Stimulated activated CD8-positive, alpha-beta memory T cell treated with anti-CD3 and anti-CD28 coated beads, Interleukin-7, amount 100 ng/mL, for 48 hours (primary cell): ENCODE measurements at places on chromosomes 13 and 19.

- no peak for DNase-seq
Observed at GRCh38 chr19:56838024-56838908, 2.3 kb downstream of the PEG3 start.

GRCh38 chr13:67273001-67273400 is 42.9 kb upstream of the PCDH9 start:
- no peak for DNase-seq

GRCh38 chr19:29060813-29061364 is 152.1 kb downstream of the UQCRFS1 start:
- DNase-seq = no peak

GRCh38 chr13:113432506-113433270 is 20.6 kb downstream of the ADPRHL1 start:
- no peak for DNase-seq

DNA sequence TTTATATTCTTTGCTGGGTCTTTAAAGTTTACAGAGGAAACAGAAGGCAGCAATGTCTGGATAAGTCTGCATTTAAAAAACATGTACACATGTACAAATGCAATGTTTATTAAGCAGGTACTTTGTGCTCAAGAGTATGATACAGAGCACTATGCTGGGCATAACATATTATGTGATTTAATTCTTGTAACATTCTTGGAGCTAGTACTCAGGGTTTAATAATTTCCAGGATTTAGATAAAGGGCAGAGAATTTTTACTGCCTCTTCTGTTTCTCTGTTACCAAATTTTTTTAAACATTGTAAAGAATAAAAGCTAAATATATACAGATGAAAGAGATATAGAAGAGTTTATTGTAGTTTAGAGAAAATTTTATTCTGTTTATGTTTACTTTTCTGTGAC is 152.7 kb downstream of the ZNF737 start:
- DNase-seq = no peak

- DNase-seq = peak; percentile 45
Observed at GRCh38 chr19:23116802-23117571, at the start of gene ZNF730. Gene ZNF730, plus strand, starts transcription at chr19:23117025. Its CDS starts 149 bp downstream, at chr19:23117174.

DNA sequence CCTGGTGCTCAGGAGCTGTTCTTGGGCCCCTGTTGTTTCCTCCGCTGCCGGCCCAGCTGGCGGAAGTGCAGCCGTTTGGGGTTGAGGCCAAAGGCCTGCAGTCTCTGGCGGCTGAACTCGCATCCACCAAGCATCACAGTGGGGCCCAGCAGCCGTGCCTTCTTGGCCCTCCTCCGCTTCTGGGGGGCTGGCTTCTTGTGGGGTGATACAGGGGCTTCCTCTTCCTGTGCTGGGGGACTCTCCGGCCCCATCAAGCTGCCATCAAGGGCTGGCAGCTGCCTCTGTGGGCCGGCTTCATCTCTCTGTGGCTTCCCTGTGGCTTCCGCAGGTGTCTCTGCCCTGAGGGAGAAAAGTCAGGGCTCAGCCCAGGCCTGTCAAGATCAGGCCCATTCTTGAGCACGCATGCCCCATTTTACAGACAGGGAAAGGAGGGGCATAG is 10.3 kb downstream of the ATG4D start:
- DNase-seq = peak; percentile 71

GRCh38 chr19:53156850-53157249 is 2.0 kb downstream of the ZNF347 start:
- no peak for DNase-seq

DNA sequence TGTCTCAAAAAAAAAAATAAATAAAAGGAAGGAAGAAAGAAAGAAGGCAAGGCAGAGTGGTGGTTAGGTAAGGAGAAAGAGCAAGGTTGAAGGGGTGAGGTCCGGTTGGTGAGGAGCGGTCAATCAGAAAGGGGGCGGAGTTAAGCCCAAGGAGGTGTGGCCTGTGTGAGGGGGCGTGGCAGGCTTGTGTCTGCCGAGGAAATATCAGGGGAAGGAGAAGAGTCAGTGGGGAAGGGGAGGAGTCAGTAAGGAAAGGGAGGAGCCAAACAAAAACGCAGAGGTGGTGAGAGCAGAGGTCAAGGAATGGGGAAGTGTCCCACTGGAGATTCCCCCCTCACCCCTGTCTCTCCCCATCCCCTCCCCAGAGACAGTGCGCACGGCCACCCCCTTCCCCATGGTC is 5.9 kb downstream of the CACNG7 start:
- DNase-seq = no peak

- DNase-seq = no peak
Observed at GRCh38 chr19:31725051-31725450, 375.8 kb upstream of the TSHZ3 start.

GRCh38 chr13:23674795-23675640 is 104.8 kb downstream of the TNFRSF19 start:
- DNase-seq = no peak

- no peak for DNase-seq
Observed at GRCh38 chr13:71457645-71458044, 409.4 kb downstream of the DACH1 start.

DNA sequence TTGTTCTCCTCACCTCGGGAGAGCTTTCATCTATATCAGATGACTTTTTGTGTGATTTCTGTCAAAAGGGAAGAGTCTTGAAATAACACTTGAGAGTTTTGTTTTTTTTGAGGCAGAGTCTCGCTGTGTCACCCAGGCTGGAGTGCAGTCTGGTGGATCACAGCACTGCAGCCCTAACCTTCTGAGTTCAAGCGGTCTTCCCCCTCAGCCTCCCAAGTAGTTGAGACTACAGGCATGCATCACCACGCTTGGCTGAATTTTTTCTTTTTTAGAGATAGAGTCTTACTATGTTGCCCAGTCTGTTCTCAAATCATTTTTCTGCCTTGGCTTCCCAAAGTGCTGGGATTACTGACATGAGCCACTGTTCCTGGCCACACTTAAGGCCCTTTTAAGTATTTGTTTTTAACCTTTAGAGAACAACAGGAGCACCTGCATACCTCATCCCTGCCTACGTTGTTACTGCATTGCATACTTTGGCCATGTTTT is 11.4 kb downstream of the NDFIP2 start:
- DNase-seq = no peak

- DNase-seq = peak; percentile 69
Observed at GRCh38 chr19:2270423-2271233, 11.3 kb downstream of the PEAK3 start.

DNA sequence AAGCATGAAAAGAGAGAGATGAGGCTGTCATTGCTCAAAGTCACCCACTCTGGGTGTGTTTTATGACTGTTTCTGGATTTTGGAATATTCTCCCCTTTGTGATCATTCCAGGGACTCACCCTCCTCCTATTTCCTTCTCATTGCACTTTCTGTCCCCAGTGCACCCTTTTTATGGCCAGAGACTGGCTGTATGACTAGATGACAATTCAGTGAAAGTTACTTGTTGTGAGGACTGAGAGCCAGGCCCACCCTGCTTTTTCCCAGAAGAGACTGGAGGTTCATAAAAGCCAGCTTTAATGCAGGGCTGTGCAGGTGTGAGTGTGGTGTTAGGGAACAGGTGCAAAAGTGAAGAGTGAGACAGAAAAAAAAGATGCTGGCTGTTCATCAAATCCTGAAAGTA is 17.3 kb downstream of the CEACAM7 start:
- DNase-seq = no peak

DNA sequence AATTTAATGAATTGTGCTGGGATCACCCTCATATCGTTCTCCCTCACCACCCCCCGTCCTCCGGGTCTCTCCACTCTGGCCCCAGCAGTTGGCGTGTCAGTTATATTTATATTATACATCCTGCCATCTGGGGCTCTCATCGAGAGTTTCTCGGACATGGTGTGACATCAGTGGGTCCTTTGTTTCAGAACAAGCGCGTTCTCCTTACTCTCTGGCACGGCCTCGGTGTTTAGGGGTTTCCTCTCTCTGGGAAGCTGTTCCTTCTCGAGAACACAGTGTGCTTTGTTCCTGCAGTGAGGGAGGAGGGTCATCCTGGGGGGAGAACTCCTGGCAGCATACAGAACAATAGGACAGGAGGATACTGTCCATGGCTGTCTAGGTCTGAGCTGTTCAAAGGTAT is 9.8 kb upstream of the MCF2L start:
- DNase-seq = no peak

DNA sequence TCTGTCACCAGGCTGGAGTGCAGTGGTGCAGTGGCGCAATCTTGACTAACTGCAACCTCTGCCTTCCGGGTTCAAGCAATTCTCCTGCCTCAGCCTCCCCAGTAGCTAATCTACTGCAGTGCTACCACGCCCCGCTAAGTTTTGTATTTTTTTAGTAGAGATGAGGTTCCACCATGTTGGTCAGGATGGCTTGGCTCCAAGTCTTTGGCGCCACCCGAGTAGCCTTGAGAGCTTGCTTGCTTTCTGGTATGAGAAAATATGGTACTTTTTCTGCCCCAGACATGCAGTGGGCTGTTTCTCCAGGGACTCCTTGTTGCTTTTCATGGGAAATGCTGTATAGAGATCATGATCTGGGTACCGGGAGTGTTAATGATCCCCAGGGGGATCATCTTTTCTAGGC is 34.5 kb upstream of the GTF3A start:
- no peak for DNase-seq

- no peak for DNase-seq
Observed at GRCh38 chr13:100428986-100429385, 159.6 kb downstream of the GGACT start.

DNA sequence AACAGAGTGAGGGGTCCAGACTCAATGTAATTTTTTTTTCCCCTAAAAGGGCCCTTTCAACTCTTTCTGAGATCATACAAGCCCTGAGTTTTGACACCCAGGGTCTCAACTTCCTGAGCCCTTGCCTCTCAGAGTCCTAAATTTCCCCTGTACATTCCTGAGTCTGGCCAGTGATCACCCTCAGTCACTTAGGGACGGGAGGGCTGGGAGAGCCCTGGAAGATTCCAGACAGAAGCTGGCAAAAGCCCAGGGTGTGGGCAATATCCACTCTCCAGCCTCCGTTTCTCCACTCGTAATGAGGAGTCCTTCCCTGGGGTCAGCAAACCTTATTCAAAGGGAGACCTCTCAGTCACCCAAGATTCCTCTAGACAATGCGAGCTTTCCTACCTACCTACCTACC is 1.6 kb downstream of the PPP1R13L start:
- no peak for DNase-seq

DNA sequence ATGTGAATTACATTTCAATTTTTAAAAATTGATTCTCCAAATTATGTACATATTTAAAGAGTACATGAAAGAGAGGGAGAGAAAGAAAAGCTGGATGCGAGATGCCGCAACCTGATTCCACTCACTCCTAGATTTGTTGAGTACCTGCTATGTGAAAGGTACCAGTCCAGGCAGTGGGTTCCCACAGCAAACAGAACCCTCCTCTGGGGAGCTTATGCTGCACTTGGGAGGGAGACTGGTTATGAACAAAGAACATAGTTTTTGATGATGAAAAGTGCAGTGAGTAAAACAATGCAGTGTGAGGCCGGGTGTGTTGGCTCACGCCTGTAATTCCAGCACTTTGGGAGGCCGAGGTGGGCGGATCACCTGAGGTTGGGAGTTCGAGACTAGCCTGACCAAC is 43.4 kb downstream of the ACTN4 start:
- no peak for DNase-seq

GRCh38 chr13:46934749-46935148 is 37.9 kb upstream of the HTR2A start:
- DNase-seq = no peak

GRCh38 chr19:35116072-35116801 is 614 bp downstream of the FXYD3 start:
- no peak for DNase-seq

DNA sequence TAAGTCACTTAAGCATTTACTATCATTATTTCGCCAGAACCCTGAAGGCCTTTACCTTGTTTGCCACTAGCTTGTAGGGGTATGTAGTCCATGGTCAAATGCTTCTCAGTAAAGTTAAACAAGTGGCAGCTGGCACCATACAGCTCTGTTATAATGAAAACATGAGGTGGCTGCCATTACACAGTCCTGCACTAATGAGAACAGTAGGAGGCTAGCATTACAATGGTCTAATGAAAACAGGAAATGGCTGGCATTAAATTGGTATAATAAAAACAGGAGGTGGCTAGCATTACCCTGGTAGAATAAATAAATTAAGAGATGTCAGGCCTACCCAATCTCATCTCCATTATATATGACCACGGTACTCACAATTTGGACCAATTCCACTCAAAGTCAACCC is 107.5 kb downstream of the PCDH17 start:
- DNase-seq = no peak

- no peak for DNase-seq
Observed at GRCh38 chr13:42218576-42218975, 53.4 kb upstream of the AKAP11 start.

DNA sequence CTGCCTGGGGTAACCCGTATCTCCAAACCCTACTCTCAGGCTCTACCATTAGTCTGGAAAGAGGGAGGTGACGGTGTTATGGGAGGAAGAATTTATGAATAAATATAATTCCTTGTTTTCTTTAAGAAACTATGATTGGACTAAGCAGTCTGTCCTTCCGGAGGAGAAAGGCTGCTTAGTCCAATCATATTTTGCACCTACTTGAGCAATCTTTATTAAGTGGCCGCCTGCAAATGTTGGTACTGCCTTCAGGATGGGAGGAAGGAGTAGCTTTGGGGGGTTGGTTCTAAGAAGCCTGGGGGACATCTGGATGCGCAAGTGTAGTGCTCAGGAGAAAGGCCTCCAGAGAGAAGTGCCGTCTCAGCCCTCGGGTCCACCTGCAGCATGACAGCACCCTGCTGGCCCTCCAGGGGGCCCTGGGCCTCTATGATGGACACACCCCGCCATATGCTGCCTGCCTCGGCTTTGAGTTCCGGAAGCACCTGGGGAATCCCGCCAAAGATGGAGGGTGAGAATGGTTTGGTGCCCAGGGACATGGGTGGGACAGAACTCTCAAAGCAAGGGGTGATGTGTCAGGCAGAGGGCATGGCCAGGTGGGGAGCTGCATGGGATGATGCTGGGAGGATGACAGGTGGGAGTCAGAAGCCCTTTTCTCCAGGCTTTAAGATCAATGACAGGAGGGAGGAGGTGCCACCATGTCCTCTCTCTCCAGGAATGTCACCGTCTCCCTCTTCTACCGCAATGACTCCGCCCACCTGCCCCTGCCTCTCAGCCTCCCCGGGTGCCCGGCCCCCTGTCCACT is 4.1 kb downstream of the ACP4 start:
- DNase-seq = peak; percentile 37

DNA sequence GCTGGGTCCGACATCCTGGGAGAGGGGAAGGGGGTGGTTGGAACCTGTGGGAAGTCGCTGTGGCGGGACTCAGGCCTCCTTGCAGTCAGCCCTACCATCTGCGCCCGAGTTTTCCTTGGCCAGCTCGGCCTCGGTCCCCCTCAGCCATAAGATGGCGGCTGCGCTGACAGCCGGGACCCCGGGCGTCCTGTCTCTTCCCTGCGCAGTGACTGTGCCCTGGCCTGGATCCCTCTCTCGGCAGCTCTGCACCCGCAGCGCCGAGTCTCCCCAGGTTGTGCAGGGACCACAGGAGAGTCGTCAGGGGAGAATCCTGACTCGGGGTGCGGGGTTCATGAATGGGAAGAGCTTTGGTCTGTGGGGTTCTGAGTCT is 345 bp downstream of the ZNF257 start:
- DNase-seq = no peak

GRCh38 chr13:110396913-110397381 is 89.9 kb downstream of the COL4A2 start:
- DNase-seq = no peak

- DNase-seq = no peak
Observed at GRCh38 chr19:6498294-6499036, 3.6 kb downstream of the TUBB4A start.

- DNase-seq = no peak
Observed at GRCh38 chr13:31663880-31664585, 75.3 kb upstream of the RXFP2 start.
